ENCODE measurements at places on chromosomes 5 and 9. TPM values are rescaled to one million over a fixed set of nuclear protein-coding genes. Genes with fewer than 3 reads are reported as not detected.

The AGTPBP1 gene
- total RNA-seq, result 118 TPM

The IL5 gene
- not detected for total RNA-seq

DNA sequence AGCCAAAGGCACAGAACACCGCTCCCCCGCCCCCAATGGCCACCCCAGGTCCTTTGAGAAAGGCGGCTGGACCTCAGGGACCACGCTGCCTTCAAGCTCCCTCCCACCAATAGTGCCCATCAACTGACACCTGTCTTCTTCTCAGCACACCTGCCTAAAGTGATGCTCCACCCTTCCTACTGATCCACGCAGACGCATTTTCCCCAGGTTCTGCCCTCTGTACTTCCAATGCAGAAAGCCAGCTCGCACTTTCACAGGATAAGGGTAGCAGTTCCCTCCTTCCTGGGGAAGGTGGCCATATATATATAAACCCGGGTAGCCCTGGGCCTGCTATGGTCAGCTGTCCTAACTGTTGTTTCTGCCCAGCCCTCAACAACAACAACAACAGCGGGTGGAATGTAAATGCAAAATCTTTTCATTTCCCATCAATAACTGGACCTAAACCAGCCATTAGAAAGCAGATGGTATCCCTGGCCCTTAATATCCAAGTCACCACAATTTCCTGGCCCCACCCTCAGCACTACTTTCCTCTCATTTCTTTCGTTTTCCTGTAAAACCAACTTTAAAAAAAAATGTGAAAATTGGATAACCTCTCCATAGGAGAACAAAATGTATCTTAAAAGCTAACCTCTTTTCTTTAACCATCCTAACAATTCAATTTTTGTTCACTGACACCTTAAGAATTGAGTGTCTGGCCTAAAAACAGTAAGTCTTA, 1.7 kb downstream of the GOLM1 start:
- DNase-seq, result no peak

DNA sequence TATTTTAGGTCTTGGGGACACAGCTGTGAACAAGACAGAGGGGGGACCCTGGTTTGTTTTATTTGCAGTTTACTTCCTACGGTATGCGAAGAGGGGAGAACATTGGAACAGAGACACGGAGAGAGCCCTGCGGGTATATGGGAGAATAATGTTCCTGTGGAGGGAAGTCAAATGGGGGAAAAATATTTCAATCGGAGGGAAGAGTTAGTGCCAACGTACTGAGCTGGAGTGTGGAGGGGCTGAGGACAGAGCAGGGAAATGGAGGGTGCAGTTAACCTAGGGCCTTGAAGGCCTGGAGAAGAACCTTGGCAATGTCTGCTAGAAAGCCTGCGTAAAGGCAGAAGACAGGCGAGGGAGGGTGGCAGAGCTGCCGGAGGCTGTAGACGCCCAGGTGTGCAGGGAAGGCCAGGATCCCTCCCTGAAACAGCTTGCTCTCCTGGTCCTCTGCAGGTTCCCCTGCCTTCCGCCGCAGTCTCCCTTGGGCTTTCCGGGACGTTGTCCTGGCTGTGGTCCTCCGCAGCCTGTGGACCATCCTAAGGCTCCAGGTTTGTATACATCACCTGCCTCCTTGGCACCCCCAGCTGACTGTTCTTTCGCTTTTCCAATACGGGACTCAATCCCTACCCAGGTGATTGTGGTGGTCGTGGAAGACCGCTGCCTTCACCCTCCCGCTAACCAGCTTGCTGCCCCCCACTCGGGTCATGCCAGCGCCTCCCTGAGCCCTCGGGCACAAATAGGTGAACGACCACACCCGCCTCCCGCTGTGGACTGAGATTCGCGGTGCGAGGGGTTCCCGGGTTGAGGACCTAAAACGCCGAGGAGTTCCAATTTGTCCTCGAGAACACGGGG, 1.9 kb upstream of the RACK1 start:
- DNase-seq, result no peak

DNA sequence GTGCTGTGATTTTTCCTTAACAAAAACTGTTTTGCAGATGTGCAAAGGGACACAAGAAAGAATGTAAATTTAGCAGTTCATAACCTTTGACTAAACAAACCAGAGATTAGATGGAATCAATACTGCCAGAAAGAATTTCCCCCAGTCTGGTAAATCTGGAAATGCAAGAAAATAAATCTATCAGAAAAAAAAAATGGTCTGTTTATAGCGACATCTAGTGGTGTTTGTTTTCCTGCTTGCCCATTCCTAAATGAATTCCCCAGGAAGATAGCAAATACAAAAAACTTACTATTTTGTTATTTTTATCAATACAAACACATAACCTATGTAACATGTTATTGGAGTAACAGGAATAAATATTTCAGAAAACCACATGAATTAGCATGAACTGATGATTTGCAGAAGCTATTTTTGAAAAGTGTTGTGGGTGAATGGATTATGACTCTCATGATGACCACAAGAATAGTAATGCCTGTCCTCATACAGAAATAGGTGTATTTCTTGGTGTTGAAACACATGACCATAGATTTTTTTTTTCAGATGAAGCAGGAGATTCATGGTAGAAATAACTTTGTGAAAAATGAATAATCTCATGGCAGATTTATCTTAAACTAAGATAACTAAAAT, 1703.8 kb downstream of the MAT2B start:
- DNase-seq, result no peak

DNA sequence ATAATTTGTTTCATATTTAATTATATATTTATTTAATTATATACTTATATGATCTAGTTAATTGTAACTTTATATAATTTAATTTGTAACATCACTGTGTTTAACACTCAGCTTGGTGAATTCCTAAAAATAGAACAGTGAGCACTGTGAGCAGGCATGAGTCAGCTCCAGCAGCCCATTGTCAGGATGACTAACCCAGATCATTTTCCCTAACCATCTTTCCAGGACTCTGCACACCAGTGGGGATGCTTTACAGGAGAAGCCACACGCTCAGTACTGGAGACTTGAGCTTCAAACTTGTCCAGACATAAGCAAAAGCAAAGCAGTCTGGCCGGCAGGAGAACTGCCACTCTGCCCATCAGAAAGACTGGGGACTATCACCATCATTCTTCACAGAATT, 446.2 kb upstream of the TRPC7 start:
- no peak for DNase-seq
